NCI-H1436 (cell line): ENCODE measurements at places on chromosomes 7 and 10.

- no peak for DNase-seq
These were observed 56.1 kb upstream of the WNT16 start for GRCh38 chr7:121272676-121273075.

GRCh38 chr10:57420881-57421280 lies 846.8 kb downstream of the IPMK start:
- DNase-seq, result no peak

- no peak for DNase-seq
These were observed 42.8 kb downstream of the CYP2C8 start for GRCh38 chr10:95026461-95026860.

DNA sequence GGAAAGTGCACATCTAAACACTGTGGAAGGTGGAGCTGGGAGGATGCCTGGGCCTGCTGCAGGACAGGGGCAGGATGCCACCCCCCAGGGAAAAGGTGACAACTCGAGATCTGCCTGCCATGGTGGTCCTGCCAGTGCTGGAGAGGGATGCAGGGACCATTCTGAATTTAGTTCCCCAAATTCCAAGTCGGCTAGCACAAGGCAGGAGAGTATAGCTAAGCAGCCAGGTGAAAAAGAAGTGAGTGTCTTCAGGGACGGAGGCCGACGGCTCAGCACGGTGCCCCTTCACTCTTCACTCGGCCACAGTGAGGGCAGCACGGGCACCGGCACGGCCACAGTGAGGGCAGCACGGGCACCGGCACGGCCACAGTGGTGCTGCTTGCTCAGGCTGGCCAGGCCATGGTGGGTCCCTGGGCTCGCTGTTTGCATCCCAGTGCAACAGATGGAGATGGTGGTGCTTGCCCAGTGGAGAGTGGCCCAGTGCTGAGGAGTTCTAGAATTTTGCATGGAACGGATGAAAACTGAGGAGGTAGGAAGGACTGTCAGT lies 161.3 kb upstream of the SHH start:
- no peak for DNase-seq

DNA sequence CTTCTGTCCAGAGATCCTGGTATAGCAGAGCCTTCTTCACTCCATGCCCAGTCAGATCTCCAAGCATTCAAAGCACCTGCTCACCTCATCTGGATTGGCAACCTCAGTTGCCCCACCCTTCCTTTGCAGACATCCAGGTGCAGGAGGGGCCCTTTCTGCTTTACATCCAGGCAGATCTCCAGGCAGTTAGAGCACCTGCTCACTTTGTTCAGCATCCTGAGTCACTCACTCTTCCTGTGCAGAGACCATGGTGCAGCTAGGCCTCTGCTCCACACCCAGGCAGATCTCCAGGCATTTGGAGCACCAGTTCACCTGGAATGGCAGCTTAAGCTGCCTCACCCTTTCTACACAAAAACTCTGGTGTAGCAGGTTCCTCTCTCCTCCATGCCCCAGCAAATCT lies 153.1 kb downstream of the CDK14 start:
- DNase-seq, result no peak
